Caki2 (cell line): ENCODE measurements at places on chromosomes 11 and 22.

DNA sequence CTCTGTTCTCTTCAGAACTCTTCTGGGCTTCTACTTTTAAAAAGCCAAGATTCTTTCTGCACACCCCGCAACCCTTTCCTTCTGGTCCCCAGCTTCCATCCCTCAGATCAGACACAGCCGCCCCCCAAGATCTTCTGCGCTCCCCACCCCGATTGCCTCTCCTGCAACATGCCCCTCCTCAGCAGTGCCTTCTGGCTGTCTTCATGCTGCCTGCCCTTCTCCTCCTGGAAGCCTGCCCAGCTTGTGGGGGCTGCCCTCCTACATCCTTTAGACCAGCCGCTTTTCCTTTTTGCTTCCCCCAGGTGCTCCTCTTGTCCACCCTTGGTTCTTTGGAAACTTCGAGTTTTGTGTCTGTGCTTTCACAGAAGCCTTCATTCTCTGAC is 144.2 kb downstream of the FEZ1 start:
- DNase-seq: no peak

DNA sequence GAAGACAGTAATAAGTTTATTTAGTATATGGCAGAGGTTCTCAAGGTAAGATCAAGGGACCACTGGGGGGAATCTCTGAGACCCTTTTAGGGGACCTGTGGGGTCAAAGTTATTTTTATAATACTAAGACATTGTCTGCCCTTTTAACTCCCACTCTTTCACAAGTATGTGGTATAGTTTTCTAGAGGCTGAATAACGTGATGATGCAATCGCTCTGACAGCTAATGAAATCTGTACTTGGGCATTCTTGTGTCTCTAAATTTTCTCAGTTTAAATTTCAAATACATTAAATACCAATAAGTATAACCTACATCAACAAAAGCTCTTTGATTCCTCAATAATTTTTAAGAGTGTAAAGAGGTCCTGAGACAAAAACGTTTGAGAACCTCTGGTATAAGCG is 147.9 kb downstream of the ATG16L2 start:
- DNase-seq: no peak

- no peak for DNase-seq
These were observed 740.9 kb downstream of the NTM start for GRCh38 chr11:132111316-132111715.

GRCh38 chr11:73461335-73461840 is 85.2 kb downstream of the RELT start:
- no peak for DNase-seq

DNA sequence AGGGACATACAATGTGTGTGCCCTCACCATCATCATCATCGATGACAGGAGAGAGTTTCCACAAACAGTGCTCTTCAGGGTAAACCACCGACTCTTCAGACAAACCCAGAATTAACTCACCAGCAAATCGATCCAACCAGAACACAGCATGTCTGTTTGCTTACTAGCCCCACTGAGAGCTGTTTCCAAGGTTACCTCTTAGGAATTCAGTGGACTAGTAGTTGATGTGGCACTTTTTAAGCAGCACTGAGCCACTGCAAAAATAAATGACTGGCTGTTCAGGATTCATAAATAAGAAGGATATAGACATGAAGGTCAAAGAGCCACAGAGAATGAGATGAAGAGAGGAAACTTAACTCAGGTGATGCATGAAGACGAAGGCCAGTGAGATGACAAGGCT is 83.1 kb downstream of the PARVA start:
- no peak for DNase-seq
